ENCODE measurements at places on chromosomes 5 and 9. TPM values are rescaled to one million over a fixed set of nuclear protein-coding genes. Genes with fewer than 3 reads are reported as not detected.

- peak; percentile 57 for DNase-seq
Measured at GRCh38 chr9:84297162-84297821, 43.3 kb downstream of the SLC28A3 start.

DNA sequence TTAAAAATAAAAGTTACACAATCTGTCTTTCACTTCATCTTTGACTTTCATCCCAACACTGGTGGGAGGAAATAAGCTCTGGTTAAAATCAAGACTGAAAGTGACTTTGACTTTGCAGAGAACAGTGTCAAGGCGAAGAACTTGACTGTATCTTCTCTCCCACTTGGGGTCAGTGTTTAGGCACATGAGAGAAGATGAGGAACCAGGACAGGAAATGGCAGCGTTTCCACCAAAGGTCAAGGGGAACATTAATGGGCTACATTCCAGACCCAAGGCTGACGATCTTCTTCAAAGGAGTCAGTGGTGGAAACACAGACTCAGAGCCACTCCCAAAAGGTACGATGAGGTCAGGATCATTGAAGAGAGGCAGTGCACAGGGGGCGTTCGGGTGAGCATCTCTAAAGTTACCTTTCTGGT, 409.5 kb downstream of the ARHGEF28 start:
- DNase-seq: peak; percentile 91

DNA sequence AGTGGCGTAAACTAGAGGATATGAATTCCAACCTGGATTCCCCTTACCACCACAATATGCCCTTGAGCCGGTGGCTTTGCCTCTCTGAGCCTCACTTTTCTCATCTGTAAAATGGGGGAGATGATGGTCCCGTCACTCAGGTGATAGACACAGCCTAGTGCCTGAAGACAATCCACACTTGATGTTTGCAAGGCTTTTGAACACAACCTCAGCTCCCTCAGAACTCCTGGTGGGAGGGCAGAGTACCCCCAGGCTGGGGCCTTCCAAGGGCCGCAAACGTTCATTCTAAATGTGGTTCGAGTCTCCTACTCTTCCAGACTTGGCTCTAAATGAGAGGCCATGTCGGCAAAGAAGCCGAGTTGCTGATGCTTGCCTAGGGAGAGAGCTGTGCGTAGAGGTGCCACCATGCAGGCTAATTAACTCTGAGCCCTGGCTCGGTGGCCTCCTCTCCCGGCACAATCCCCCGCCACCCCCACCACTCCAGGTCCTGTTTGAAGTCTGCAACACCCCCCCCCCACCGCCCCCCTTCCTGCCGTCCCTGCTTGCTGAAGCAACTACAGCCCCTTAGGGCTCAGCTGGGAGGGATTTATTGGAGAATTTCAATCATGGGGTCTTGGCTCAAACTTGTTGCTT, 97.7 kb upstream of the LMX1B start:
- DNase-seq: no peak

GRCh38 chr5:172598251-172599203, 42.5 kb upstream of the NEURL1B start:
- DNase-seq: no peak

GRCh38 chr9:88530051-88530450, 4.9 kb upstream of the NXNL2 start:
- DNase-seq: peak; percentile 84

DNA sequence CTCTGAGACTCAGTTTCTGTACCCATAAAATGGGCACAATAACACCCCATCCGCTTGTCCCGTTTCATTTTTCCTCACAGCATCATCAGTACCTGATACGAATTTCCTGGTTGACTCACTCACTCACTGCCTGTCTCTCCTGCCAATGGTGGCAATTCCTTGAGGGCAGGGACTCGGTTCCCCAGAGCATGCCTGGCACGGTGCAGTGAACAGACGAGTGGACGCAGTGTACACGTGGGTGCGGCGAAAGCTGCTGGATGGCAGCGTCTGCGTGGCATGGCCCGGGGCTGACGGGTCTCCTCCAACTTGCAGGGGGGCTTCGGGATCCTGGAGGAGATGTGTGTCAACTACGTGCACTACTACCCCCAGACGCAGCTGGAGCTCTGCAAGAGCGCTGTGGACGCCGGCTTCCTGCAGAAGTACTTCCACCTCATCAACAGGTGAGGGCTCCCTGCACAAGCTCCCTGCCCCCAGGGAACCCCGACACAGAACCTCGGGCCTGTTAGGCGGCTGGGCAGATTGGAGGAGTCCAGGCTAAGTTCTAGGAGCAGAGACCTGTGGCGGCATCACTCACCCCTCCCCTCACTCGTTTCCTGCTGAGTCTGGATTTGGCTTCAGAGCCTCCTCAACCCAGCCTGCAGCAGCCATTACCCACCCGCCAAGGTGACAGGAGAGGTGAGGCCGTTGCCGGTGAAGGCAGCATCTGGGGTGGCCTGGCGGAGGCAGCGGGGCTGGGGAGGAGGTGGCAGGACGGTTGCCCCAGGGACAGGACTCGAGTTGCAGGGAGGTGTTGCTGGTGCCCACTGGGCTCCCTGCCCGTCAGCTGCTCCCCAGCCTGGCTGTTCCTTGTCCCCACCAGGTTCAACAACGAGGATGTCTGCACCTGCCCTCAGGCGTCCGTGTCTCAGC, 20.3 kb downstream of the DBH start:
- no peak for DNase-seq

DNA sequence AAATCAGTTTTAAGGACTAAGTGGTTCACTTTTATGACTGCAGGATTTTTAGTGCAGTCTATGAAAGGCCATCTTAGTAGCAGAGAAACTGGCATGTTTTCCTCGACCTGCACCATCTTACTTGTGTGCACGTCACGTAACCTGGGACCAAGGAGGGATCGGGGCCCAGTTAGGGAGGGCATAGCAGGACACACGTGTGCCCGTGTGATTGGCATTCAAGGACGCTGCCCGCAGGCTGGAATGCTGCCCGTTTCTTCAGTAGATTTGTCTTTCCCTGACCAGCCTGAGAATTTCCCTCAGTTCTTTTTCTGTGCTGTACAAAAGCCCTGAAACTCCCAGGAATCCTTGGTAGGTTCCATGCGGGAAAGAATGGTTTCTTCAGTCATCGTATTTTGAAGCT, 196.3 kb downstream of the TRIO start:
- DNase-seq: no peak

- DNase-seq: no peak
Measured at GRCh38 chr5:124909734-124910133, 163.3 kb upstream of the ZNF608 start.

DNA sequence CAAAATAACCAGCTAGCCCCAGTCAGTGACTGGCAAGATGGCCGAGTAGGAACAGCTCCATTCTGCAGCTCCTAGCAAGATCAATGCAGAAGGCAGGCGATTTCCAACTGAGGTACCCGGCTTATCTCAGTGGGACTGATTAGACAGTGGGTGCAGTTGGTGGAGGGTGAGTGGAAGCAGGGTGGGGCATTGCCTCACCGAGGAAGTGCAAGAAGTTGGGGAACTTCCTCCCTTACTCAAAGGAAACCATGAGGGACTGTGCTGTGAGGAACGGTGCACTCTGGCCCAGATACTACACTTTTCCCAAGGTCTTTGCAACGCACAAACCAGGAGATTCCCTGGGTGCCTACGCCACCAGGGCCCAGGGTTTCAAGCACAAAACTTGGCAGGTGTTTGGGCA, 9.6 kb upstream of the BTNL8 start:
- no peak for DNase-seq

- peak; percentile 45 for DNase-seq
Measured at GRCh38 chr9:127837346-127837745, 17.1 kb downstream of the ENG start.

Gene APC
- total RNA-seq: 25.8 TPM

Gene EIF4E1B
- not detected for total RNA-seq

Gene DCANP1
- not detected for total RNA-seq
